Left hindlimb (tissue), 1 donor: ENCODE measurements at places on chromosomes 7 and 10.

- peak; percentile 83 for DNase-seq
Observed at GRCh38 chr7:66697449-66698438, 42.8 kb upstream of the RABGEF1 start.

DNA sequence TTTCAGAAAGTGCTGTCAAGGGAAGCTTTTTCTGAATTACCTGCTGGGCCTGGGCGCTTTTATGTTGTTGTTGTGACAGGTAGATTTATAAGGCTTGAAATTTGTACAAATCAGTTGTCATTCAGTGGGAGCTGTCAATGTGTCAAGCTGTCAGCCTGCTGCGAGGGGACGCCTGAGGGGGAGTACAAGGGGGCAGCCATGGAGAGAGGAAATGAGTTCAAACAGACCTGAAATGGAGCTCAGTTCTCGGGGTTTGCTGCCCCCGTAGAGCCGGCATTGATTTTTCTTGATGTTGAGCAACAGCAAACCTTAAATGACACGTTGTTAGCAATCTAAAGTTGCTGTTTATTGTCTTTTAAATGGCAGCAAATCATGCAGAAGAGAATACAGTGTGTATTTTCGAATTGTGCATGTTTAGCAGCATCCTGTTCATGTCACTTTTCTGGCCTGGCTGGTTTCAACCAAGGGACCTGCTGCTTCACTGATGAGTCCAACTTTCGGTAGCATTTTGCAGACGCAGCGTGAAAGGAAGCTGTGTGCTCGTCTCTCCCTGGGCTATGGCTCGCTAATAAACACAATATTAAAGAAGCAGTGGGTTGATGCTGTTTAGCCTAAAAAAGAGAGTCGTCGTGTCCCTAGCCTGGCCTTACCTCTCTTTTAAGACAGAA, 166.5 kb downstream of the LRMDA start:
- DNase-seq, result no peak

GRCh38 chr10:110239892-110240291, 32.5 kb downstream of the MXI1 start:
- DNase-seq, result no peak

- no peak for DNase-seq
Observed at GRCh38 chr7:131486346-131486745, 70.1 kb downstream of the PODXL start.
